T follicular helper cell (primary cell): ENCODE measurements at places on chromosomes 12 and 14.

DNA sequence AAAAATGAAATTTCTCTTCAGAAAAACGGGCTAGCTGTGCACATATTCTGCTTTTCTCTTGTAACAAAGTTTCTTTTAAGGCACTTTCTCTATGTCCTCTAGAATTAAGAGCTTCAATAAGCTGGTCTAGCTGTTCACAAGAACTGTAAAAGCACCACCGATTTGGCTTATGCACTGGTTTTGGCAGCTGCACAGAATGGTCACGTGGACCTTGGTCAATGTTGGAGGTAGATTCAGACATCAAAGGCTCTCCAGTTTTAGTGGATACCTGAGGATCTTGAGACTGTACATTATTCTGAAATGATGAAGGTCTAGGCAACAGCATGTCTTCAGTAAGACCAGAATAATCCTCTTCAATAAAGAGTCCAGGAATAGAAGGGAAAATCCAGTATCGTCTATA is 61.5 kb upstream of the CFL2 start:
- no peak for DNase-seq

DNA sequence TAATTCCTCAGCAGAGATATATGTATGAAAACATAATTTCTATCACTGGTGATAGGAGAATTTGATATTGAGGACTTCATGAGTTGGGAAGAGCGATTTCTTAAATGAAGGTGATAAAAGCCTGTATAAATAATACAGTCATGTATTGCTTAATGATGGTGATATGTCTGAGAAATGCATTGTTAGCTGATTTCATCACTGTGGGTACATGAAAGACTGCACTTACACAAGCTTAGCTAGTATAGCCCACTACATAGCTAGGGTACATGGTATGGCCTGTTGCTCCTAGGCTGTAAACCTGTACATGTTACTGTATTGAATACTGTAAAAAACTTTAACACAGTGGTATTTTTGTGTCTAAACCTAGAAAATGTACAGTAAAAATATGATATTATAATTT is 63.4 kb downstream of the ANO4 start:
- no peak for DNase-seq

- no peak for DNase-seq
These were observed 10.4 kb downstream of the BEST3 start for GRCh38 chr12:69688471-69689427.

GRCh38 chr12:6538420-6539313 is 4.3 kb downstream of the GAPDH start:
- no peak for DNase-seq

- DNase-seq: no peak
These were observed 101.7 kb upstream of the CCDC175 start for GRCh38 chr14:59678352-59678751.

DNA sequence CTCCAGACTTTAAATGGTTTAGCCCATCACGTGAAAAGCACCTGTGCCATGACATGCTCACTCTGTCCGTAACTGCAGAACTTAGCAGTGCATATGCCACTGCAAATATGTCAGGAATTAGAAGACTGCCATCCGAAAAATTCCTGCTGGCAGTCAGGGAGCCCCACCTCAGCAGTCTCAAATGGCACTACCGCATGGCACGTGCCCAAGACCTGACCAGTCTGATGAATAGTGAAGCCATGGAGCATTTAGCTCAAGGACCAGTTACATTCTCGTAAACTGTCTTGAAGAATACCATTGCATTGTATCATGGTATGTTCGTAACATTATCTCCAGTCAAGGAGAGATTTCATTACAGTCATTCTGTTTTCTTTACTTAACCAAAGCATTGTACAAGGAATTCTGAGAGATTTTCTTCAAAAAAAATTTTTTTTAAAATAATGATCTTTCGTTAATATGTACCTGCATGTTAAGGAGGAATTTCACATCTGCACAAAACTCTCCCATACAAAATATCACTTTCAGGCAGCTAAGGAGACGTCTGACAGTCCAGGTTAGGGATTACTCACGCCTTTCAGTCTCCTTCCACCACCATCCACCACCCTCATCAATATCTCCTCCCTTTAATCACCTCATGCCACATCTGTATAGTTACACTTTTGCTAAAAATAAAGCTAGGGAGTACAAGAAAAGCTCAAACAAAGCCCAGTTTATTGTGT is 138.5 kb downstream of the ANO2 start:
- no peak for DNase-seq

DNA sequence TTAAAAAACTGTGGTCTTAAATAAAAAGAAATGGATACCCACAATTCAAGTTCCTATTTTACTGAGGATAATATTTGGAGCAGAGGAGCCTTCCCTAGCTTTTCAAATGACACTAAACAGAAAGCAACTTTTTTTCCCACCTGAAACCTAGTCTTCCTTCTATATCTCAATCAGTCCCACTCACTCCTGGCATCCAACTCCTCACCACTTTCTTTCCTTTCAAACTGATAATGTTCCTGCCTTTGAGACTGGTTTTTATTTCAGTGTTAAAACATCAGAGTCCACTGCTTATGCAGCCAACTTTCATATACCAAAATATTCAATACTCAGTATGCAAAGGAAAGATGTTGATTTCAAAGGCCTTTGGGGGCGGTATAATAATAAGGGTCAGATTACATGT is 225.6 kb downstream of the GXYLT1 start:
- no peak for DNase-seq

DNA sequence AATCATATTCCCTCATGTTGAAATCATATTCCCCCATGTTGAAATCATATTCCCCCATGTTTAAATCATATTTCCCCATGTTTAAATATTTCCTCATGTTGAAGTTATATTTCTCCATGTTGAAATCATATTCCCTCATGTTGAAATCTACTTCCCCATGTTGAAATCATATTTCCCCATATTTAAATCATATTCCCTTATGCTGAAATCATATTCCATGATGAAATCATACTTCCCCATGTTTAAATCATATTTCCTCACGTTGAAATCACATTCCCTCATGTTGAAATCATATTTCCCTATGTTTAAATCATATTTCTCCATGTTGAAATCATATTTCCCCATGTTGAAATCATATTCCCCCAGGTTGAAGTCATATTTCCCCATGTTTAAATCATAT is 34.6 kb upstream of the ADGRD1 start:
- DNase-seq: no peak

- no peak for DNase-seq
These were observed 538.5 kb downstream of the BCL11B start for GRCh38 chr14:98733536-98733935.

DNA sequence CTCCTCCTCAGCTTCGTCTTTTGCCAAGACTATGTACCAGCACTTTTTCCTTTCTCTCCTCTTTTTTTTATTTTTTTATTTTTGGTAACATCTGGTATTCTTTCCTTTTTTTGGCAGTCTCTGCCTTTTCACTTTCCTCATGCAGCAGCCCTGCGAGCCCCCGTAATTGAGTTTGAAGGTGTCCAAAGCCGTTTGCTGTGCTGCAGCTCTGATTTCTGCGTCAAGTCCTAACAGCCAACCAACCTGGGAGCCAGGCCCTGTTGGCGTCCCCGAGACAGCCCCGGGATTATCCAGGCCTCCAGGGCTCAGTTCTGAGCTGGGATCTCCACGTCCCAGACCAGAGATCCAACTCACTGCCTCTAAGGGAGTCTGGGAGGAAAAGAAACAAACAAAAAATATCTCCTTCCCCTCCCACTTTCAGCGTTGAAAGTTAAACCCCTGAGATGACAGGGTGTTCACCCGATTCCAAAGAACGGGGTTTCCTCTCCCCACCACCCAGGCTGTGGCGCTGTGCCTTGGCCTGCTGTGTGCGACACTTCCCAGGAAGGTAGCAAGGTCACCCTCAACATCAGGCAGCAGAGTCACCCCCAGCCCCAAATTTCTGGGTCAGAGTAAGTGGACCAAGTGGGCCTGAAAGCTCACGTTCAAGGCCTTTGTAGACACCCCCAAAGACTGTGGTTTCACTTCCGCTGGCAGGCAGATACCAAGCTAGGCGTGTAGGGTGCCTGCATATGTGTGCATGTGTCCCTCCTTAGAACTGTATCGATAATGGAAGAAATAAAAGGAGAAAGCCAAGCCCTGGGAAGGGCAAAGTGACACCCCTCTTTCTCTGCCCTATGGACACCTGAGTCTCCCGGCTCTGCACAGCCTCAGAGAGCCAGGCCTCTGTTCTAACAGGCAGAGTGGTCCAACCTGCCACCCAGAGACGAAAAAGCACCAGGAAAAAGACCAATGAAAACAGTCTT is 11.1 kb downstream of the BCL11B start:
- DNase-seq: peak; percentile 52

- no peak for DNase-seq
These were observed 209.1 kb downstream of the PAX9 start for GRCh38 chr14:36870776-36871175.

DNA sequence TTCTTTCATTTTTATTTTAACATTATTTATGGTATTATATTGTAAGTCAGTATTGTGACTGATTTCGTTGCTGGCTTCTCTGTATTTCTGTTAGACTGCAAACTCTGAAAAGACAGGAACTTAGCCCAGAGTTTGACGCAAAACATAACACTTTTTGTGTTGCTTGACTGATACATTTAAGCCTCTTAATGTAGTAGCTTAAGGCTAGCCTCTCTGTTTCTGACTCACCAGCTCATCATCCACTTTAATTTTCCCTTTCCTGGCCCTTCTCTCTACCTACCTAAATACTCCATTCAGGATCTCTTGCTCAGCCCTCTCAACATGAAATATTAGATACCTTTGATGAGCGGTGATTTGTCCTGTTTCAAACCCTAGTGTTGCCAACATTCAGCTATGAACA is 420.6 kb downstream of the LRFN5 start:
- DNase-seq: no peak

- no peak for DNase-seq
These were observed 9.2 kb downstream of the ABHD4 start for GRCh38 chr14:22607291-22607690.

DNA sequence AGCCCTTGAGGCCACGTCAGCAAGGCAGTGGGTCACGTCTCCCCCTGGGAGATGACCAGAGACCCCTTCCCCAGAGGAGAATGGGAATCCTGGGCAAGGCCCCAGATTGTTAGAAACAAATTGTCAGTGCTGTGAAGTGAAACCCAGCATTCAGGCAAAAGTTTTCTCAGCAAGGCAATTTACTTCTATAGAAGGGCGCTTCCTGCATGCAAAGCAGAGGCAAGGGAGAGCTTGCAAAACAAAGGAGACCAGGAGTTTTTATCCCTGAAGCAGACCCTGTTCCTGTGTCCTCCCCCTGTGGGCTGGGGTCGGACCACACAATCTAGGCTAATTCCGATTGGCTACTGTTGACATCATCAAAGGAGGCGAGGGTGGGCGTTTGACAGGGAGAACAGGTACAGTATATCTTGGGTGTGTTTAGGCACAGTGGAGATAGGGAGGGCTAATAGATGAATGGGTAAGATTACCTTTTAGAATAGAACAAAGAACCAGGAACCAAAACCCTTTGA is 114.2 kb downstream of the RIN3 start:
- DNase-seq: no peak

- DNase-seq: no peak
These were observed 46.7 kb downstream of the MSRB3 start for GRCh38 chr12:65325183-65325582.

DNA sequence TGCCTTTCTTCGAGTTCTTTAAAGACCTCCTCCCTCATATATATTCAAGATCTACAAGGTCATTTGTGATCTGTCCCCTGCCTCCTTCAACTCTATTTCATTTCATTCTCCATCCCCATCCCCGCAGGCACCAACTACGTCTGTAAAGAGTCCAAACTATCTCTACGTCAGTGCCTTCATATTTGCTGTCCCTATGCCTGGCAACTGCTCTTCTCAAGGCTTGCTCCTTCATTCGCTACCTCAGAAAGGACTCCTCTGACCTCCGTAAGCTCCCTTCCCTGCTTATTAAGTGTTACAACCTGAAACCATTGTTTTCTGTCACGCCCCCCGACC is 650 bp downstream of the LLPH start:
- no peak for DNase-seq

DNA sequence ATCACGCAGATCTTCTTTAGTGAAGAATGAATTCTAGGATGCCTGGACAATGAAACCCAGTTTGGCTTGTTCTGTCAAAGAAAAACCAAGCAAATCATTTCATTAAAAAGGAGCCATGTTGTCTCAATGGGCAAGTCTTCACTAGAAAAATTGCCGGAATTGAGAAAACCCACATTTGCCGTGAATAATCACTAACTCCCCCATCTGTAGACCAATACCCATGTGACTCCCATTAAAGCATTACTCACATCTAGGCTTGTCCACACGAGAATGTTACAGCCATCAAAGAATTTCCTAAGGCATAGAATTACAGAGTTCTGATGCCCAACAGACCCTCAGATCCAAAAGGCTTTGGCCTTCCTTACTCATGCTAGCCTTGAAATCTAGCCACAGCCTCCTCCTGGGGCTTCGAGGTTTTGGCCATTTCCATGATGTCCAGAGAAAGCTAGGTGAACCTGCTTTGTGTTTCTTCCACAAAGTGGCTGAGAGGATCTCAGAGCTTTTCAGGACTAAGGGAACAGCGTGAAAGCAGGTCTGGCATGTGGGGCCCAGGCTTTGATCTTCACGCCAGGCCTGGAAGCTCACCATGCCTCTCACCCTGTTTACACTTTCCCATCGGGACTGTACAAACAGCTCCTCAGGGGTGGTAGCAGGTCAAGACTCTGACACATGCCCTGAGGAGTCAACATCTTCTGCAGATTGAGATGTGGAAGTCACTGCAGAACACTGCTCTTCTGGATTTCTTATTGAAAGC is 12.1 kb downstream of the SLC7A8 start:
- DNase-seq: no peak

DNA sequence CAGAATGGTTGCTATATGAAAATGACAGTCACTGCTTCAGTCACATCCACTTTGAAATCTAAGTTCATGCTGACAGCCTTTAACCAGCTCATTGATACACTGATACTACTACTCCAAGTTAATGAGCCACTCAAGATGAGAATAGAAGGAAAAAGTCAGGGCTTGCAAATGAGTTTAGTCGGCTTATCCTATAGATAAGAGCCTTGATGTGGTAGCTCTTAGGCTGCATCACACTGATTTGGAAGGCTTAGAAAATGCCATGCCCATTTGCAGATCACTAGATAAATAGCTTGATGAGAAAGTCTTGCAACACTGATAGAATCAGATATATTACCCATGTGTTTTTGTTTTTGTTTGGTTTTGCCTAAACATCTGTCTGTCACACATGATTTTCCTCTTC is 251.4 kb upstream of the ATXN7L3B start:
- DNase-seq: no peak

DNA sequence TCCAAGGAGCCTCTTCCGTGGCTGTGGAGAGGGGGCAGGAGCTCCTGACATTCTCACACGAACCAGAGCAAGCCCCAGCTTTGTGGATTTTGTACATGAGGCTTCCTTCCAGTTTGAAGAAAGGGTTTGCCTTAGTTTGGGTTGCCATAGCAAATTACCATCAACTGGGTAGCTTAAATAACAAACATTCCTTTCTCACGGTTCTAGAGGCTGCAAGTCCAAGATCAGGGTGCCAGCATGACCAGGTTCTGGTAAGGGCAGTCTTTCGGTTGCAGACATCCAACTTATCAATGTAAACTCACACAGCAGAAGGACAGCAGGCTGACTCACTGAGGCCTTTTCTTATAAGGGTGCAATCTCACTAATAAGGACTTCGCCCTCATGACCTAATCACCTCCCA is 25.9 kb upstream of the STAB2 start:
- no peak for DNase-seq

GRCh38 chr12:109878247-109878625 is 2.1 kb downstream of the GLTP start:
- no peak for DNase-seq
